ENCODE measurements at places on chromosomes 12 and 14.

GRCh38 chr12:56206452-56207166 is 15.1 kb downstream of the RNF41 start:
- no peak for DNase-seq

GRCh38 chr12:59322473-59322872 is 273.4 kb upstream of the SLC16A7 start:
- no peak for DNase-seq

DNA sequence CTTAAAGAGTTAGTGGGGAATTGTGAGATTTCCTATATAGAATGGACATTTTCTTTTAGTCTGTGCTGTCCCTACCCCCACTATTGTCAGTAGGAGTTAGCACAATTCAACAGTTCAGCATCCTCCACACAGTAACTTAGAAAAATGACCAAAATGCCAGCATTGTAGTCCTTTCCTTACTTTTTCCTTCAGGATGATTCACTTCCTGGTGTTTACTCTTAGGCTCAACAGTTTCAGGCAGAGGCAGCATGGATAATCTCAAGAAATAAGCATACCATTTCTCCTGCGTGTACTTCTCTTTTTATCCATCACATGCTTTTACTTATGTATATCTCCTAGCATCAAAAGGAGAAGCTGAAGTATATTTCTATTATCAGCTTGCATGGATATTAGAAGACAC is 683.4 kb downstream of the SLC16A7 start:
- no peak for DNase-seq

- no peak for DNase-seq
These were observed 32.3 kb downstream of the NRDE2 start for GRCh38 chr14:90299408-90299807.

GRCh38 chr14:22556021-22556989 is 32.7 kb downstream of the DAD1 start:
- DNase-seq = peak; percentile 93

DNA sequence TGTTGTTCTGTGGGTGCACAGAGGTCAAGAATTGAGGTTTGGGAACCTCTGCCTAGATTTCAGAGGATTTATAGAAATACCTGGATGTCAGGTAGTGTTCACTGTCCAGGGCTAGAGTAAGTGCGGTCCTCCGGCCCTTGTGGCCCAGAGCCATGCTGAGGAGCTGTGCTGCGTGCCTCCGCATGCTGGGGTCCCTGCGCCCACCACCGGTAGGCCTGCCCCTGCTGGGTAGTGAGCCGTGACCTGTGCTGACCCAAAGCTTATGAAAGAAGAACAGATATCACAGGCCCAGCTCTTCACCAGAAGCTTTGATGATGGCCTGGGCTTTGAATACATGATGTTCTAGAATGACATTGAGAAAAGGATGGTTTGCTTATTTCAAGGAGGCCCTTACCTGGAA is 37.8 kb upstream of the CMAS start:
- no peak for DNase-seq

DNA sequence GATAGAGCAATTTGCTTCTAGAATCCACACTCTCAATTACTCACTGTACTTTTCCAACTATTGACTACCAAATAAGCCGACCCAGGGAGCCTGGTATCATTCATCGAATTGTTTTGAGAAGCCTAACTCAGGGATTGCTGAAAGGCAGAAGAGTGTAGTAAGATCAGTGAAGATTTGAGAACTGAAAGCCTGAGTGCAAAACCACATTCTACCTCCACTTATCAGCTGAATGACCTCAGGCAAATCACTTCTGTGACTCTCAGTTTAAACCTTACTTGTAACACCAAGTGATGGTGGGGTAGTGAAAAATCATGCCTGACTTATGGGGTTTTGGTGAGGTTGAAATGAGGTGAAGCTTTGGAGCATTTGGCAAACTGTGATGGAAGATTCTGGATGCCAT is 126.1 kb upstream of the MAX start:
- DNase-seq = no peak

DNA sequence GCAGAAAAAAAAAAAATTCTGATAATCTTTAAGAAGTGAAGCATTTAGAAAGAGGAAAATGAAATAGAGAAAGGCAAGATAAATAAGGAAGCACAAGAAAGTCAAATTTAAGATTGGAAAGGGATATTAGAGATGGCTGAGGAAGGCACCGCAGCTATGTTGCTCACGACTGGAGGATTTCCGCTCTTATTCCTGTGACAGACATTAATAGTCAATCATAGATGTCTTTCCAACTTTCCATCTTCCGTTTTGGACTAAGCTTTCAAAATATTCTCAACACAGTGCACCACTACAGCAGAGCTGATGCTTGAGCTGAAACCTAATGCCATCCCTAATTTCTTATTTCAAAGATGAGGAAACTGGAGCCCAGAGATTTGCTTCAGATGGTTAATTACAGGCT is 290.6 kb downstream of the FOXN3 start:
- no peak for DNase-seq

GRCh38 chr12:60225216-60226000 is 629.6 kb downstream of the SLC16A7 start:
- DNase-seq = no peak

DNA sequence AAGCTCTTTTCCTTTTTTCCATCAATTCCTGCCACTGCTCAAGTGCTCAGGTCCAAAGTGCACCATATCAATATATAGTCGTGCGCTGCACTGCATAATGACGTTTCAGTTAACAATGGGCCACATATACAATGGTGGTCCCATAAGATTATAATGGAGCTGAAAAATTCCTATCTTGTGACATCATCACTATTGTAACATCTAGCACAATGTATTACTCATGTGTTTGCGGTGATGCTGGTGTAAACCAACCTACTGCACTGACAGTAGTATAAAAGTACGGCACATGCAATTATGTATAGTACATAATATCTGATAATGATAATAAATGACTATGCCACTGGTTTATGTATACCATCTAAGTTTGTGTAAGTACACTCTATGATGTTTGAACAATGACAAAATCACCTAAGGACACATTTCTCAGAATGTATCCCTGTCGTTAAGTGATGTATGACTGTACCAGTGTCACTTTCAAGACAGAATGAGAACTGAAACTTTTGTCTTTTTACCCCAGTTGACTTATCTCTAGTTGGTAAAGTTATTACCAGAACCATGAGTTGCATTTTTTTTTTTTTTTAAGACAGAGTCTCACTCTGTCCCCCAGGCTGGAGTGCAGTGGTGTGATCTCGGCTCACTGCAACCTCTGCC is 53.7 kb upstream of the INSM2 start:
- DNase-seq = no peak

DNA sequence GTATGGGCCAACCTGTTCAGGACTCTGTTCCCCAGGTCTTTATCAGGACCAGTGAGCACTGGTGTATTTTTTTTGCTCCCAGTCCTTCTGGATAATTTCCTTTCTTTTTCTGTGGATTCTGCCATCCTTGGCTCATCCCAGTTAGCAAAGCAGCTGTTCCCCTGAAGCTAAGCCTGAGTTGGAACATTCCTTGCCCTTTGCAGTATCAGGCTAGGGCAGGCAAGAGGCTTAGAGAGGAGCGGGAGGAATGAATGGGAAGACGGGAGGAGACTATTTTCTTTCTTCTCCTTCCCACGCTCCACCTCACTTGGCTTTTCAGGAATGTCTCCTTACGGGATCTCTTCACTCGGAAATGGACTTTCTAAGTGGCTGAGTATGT is 29.2 kb downstream of the ERG28 start:
- no peak for DNase-seq

- DNase-seq = no peak
These were observed 630.9 kb downstream of the DIO2 start for GRCh38 chr14:79580414-79580813.

GRCh38 chr14:25050269-25051150 is 563 bp upstream of the STXBP6 start:
- DNase-seq = no peak

GRCh38 chr12:67590149-67590790 is 58.3 kb upstream of the DYRK2 start:
- DNase-seq = no peak

GRCh38 chr12:31471051-31471450 is 119.9 kb downstream of the DENND5B start:
- no peak for DNase-seq

DNA sequence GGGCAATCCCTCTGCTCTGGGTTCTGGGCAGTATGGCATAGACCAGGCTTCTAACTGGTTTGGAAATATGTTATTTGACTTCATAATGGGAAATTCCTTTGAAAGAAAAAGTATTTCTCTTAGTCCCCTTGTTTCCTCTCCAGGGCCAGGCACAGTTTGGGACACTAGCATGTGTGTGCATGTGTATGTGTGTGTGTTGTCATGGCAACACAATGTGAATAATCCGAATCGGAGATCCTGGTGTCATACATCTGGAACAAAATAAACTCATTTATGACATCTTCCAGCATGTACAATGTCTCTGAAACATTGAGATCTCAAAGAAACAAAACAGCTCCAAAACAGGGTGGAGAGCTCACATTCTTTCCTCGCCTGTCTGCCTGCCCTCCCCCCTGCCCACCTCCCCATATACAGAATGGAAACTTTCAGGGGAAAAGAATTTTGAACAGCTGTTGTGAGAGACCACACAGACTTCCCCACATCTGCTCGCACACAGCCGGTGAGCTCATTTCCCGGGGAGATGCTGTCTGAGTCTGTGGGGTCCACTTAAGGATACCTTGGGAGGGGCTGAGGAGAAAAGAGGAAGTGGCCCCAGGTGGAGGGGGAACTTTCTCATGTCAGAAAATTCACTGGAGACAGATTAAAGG is 55.5 kb upstream of the PARP11 start:
- DNase-seq = no peak

DNA sequence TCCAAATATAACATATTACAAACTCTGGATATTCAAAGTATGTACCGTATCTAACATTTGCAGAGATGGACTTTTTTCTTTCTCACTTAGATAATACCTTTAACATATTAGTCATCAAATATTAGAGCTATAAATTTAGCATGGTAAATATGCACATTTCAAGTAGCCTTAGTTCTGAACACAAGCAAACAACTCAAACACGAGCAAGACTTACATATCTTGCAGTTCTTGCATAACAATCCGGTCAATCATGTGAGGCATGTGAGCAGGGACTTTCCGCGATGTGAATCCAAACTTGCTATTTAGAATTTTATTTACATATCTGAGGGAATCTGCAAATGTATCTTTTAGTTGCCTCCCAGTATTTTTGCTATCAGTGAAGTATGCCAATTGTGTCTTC is 22.1 kb upstream of the SYCP3 start:
- no peak for DNase-seq

DNA sequence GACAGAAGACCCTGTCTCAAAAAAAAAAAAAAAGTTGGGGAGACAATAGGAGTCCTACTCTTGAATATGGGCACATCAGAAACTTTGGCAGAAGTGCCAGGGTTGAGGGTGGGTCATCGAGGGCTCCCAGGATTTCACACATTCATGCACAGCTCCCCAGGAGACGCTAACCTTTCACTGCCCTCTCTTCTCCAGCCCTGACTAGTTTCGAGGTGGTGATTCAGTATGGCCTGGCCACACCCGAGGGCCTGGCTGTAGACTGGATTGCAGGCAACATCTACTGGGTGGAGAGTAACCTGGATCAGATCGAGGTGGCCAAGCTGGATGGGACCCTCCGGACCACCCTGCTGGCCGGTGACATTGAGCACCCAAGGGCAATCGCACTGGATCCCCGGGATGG is 29.4 kb upstream of the LRP1-AS start:
- no peak for DNase-seq

DNA sequence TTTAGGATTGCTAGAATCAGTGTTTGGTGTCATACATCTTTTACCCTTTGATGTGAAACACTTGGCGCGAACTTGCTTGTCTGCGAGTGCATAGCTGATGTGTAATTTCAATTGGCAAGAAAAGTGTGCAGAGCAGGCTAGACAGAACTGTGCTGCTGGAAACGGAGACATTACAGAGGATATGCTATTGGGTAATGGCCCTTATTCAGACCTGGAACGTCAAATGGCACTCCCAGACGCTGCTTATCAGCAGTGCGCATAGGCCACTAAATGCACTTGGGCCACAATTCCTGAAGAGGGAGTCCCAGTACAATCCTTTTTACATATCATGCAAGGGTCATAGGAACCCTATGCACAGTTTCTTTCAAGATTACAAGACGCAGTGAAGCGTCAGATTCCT is 15.7 kb upstream of the SLC10A1 start:
- no peak for DNase-seq

DNA sequence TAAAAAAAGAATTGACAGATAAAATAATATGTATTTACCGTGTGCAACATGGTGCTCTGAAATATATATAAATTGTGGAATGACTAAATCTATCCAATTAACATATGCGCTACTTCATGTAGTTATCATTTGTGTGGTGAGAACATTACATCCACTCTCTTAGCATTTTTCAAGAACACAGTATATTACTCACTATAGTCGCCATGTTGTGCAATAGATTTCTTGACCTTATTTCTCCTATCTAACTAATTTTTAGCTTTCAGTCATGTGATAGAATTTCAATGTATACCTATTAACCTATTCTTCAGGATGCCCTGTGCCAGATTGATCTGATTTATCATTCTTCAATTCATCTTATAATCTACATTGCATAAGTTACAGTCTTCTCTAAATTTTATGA is 178.6 kb downstream of the BCAT1 start:
- no peak for DNase-seq

DNA sequence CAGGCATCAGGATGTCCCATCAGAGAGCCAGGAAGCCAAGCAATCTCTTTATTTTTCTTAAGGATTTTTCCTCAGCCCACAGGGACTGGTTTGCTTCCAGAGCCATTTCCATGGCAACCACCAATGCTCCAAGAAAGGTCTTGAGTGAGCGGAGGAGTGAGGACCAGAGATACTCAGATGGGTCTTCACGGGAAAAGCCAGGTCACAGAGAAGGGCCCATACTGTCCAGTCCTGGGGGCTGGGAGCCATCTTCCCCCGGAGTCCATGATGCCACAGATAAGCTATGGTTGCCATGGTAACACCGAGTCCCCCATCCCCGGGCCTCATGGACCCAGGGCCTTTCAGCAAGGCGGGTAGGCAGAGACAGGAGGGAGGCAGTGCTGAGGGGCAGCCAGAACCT is 28.6 kb downstream of the CMKLR1 start:
- no peak for DNase-seq

GRCh38 chr12:129001826-129002225 is 148.5 kb downstream of the GLT1D1 start:
- no peak for DNase-seq

DNA sequence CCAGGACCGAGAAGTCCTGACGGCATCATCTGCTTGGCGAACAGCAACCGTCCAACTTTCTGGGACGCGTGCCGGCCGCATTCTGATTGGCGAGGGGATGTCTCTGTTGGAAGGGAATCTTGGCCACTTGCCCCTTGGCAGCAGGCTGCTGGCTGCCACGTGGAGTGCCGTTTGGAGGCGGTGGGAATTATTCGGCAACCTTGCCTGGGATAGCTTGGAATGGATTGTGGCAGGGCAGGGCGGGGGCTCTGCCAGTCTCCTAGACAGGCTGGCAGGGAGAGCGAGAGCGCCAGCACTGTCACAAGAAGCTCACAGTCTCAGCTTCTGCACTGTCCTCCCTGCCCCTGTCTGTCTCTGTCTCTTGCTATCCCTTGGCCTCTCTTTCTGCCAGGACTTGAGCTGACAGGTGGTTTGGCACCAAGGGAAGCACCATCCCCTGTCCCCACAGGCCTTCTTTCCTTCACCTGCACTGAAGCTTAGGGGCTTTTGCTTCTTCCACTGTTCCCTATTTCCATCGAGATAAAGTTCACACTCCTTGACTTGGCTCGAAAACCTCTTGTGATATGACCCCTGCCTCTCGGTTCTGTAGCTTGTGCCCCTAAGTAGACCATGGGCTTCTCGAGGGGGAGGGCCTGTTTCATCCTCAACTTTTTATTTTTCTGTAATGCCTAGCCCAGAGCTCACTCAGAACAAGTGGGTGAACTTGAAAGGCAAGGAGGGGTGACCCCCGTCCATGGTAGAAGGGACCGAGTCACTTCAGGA is 201.9 kb downstream of the PHETA1 start:
- no peak for DNase-seq

- no peak for DNase-seq
These were observed 25.9 kb upstream of the NID2 start for GRCh38 chr14:52094546-52095271.

All from activated CD4-positive, CD25-positive, alpha-beta regulatory T cell treated with anti-CD3 and anti-CD28 coated beads, Interleukin-2, amount 50 U/mL, for 72 hours (primary cell).